ENCODE measurements at places on chromosomes 7 and 10.

GRCh38 chr10:10798102-10798863 lies 219.4 kb upstream of the CELF2 start:
- DNase-seq = no peak

- no peak for DNase-seq
Observed at GRCh38 chr10:124957404-124957947, 15.6 kb downstream of the ZRANB1 start.

DNA sequence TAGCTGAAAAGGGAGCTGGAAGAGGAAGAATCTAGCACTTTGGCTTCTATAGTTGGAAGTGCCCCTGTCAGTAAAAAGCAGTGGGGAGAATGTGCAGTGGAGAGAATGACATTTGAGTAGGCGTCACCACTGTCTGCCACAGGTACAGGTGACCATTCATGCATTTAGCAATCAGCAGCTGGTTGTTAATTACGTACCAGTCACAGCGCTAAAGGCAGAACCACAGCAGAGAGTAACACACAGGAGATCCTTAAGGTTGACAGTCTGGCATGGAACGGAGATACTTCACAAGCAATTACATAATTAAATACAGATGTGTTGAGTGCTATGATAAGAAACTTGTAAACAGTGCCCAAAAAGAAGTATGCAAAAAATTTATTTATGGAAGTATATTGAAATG lies 24.8 kb downstream of the C10orf67 start:
- DNase-seq = no peak

DNA sequence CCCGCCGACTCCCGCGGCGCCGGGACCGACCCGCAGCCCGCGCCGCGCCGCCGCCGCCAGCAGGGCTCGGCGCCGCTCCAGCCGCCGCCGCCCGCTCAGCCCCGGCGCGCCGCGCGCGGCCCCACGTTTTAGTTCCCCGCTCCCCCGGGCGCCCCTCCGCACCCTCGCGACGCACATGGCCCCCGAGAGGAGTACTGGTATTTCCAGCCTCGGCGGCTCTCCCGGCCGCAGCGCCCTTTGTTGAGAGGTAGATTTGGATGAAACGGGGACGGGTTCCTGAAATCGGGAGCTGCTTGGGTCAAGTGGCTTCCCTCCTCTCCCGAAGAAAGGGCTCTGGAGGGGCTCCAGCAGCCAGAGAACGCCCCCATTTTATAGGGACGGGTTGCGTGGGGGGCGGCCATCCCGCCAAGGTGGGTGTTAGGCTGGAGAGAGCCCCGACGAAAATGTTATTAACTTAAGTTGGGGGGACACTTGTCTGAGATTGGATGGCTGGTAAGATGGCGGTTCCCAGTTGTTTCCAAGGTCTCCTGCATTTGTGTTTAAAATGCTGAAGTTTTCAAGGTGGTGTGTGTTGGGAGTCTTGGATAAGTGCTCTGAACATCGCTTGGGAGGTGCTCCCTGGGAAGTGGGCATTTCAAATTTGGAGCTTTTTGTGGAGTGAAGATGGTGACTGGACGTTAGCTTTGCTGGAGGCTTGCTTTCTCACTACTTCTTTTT lies 1.2 kb downstream of the BMI1 start:
- peak; percentile 42 for DNase-seq

DNA sequence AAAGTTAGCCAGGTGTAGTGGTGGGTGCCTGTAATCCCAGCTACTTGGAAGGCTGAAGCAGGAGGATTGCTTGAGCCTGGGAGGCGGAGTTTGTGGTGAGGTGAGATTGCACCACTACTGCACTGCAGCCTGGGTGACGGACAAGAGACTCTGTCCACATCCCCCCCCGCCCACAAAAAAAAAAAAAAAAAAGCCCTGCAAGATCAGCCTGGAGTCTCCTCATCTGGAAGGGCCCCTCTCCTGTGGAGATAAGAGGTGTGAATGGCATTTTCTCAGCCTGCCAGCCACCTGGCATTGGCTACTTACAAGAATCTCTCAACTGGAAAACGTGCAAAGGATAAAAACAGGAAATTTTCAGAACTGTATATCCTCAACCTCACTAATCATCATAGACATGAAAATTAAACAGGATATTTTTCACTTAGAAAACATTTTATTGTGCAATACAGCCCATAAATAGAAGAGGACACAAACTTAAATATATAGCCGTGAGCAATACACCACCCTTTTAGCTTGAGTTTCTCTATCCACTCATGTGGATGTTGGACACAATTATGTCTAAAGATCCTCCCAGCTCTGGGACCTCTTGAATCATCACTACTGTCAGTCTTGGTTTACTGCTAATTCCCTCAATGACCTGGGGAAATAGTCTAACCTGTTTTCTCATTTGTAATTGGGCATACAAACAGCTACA lies 11.3 kb upstream of the TSPAN15 start:
- no peak for DNase-seq

DNA sequence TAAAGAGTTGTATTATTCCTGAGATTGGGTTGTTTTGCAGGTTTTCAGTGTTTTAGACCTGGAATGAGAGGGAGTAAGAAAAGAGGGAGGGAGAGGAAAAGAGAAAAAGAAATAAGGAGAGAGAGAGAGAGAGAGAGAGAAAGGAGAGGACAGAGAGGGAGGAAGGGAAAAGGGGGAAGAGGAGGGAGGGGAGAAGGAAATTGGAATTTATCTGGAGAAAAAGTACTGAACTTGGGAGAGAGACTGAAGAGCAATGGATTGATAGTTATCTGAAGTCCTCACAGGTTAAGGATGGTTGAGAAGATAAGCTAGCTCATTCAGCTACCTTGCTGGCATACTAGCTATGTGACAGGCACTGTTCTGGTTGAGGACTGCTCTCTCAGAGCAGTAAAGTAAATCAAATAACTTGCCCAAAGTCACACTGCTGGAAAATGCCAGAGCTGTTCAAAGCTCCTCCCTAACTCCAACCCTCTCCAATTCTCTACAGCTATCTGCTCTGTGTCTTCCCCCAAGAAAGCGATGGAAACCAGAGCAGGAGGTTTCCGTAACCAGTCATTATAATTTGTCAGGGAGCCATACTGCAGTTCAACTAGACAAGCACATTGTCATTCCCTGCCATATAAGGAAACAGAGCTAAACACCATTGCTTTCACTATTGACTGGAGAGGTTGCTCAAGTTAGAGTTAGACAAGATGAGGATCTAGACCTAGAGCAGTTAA lies 10.7 kb downstream of the CALD1 start:
- no peak for DNase-seq

GRCh38 chr7:19080093-19080492 lies 37.3 kb downstream of the TWIST1 start:
- no peak for DNase-seq

DNA sequence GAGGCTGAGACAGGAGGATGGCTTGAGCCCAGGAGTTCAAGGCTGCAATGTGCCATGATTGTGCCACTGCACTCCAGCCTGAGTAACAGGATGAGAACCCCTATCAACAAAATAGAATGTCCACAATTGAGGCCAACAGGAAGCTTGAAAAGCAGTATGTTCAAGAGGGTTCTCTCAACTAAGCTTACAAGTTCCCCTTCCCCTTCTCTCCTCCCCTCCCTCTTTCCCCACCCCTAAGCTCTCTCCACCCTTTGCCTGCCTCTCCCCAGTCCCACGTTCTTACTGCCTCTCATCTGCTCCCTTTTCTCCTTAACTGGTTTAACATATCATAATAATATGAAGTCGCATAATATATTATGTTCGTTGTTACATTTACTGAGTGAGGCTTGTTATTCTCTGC lies 35.4 kb downstream of the KIAA1549 start:
- no peak for DNase-seq

GRCh38 chr7:39217783-39218182 lies 240.1 kb downstream of the POU6F2 start:
- no peak for DNase-seq

DNA sequence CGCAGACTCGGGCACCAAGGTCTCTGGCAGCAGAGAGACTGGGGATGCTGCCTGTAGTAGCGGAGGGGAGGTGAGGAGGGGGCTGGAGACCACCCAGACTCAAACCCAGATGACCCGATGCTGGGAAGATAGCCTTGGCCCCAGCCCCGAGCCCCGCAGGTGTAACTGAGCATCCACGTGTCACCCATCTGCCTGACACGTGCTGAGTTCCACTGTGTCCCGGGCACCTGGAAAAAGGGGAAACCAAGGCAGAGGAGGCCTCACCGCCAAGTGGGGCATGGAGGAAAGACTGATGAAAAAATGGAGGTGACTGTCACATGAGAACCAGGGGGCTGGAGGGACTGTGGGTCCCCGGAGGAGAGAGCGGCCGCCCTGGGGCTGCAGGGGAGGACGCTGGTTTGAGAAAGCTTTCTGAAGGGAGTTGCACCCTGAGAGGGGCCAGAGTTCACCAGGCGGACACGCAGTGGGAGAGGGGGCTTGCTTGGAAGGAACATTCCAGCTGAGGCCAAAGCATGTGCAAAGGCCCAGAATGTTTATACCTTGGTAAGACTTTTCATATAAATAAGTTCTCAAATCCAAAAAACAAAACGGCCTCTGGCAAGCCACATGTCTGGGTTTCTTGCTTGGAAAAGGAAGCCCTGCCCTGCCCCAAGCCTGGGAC lies 27.4 kb upstream of the ELN start:
- DNase-seq = no peak

DNA sequence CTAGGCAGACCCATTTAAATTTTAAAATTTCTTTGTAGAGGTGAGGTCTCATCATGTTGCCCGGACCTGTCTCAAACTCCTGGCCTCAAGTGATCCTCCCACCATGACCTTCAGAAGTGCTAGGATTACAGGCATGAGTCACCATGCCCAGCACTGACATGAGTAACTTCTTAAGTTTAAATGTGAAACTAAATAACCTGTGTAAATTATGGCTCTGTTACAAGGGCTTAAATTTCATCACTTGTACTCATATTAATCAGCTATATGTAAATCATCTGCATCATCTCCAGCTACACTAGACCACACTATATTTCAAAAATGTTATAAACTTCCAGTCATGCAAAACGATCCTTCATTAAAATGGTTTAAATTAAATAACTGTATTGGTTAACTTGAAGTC lies 56.1 kb downstream of the ATAD1 start:
- DNase-seq = no peak

- DNase-seq = no peak
Observed at GRCh38 chr10:79192677-79193003, 123.9 kb downstream of the ZMIZ1 start.

- no peak for DNase-seq
Observed at GRCh38 chr7:83649701-83650100, 762 bp upstream of the SEMA3E start.

- DNase-seq = no peak
Observed at GRCh38 chr7:124375391-124375790, 342.5 kb upstream of the TMEM229A start.

DNA sequence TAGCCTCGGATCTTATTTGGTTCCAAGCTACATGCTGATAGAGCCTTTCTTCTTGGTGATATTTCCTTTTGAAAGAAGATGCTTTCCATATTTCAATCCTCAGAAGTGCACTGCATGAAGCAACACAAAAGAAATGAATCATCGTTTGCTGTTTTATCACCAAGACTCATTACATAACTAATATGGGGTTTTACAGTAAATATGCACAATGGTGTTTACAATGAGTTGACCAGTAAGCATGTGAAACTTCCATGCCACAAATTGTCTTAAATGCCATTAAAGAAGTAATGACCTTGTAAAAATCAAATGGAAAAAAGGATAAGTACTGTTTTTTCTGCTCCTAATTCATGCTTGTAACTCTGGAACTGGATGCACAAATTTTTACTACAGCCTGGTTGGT lies 1017.0 kb upstream of the GHITM start:
- DNase-seq = no peak

GRCh38 chr10:67666416-67667034 lies 29.5 kb downstream of the CTNNA3 start:
- no peak for DNase-seq

All from 8988T (cell line).